ENCODE measurements at places on chromosomes 5 and 9.

GRCh38 chr5:74187757-74188156 lies 452.8 kb downstream of the ENC1 start:
- DNase-seq, result no peak

DNA sequence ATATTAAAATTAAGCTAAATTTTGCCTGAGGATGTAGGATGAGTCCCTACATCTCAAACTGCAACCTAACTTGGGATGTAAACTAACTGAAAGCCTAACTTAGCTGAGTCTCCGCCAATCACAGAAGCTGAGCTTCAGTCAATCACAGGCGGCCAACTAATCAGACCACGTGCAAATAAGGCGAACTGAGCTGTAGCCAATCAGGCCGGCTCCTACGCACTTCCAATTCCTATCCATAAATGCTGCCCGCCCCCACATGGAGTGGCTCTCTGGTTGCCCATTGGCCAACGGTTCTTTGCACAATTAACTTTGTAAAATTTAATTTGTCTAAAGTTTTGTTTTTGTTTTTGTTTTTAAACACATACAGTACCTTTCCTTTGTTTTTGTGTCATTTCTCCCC lies 13.9 kb upstream of the GPX8 start:
- no peak for DNase-seq

- peak; percentile 24 for DNase-seq
Measured at GRCh38 chr5:6745706-6746222, 32.5 kb downstream of the TENT4A start.

GRCh38 chr5:136208916-136209315 lies 16.0 kb upstream of the SMIM32 start:
- no peak for DNase-seq

DNA sequence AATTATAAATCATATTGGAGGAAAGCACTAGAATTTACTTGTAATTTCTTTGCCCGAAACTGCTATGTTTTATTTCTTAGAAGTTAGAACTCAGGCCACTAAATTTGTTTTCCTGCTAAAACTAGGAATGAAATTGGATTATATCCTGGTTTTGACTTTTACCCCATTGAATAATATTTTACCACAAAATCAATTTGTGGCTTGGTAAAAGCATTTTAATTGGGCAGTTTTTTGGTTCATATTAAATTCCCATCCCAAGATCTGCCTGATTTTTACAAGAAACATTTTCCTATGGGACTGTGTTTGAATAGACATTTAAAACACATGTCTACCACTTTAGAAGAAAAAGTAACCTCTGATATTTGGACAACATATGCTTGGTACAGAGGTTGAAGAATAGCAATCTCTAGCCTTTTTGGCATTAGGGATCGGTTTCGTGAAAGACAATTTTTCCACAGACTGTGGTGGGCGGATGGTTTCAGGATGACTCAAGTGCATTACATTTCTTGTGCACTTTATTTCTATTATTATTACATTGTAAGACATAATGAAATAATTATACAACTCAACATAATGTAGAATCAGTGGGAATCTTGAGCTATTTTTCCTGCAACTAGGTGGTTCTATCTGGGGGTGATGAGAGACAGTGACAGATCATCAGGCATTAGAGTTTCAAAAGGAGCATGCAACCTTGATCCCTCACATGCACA lies 565.6 kb downstream of the PRR16 start:
- DNase-seq, result no peak

DNA sequence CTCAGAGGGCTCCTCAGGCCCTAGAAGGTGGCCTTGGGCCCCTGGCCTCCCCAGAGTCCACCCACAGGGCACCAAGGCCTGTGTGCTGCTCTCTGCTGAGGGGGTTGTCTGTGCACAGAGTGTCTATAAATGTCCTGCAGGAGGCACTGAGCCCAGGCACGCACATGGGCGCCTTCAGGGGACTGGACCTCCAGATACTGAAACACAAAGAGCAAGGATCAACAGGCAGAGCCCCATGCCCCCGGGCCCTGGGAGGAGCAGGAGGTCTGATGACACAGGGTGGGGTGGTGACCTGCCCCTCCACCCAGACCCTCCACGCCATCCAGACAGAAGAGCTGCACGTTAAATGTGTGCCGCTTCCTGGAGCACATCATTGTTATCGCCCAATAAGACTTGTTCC lies 64.6 kb upstream of the SIMC1 start:
- DNase-seq, result no peak

GRCh38 chr9:90141723-90142122 lies 500.9 kb downstream of the DIRAS2 start:
- peak; percentile 60 for DNase-seq

- no peak for DNase-seq
Measured at GRCh38 chr9:81858657-81859430, 69.4 kb upstream of the SPATA31D4 start.

DNA sequence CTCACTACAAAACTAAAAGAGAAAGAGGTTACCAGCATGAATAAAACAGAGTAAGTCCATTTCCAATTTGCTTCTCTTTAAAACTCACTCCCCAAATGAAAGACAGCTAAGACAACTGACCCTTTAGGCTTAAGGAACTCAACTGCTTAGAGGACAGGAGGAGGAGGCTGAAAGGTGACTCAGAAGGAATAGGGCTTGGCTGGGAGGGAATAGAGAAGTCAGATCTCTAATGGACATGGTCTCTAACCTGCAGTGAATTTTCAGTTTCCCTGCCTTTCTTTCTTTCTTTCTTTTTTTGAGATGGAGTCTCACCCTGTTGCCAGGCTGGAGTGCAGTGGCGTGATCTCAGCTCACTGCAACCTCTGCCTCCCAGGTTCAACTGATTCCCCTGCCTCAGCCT lies 261.8 kb upstream of the CLINT1 start:
- DNase-seq, result no peak

- no peak for DNase-seq
Measured at GRCh38 chr9:438066-438465, 223.4 kb downstream of the DOCK8 start.

GRCh38 chr9:126935630-126936029 lies 21.0 kb downstream of the RALGPS1 start:
- no peak for DNase-seq

DNA sequence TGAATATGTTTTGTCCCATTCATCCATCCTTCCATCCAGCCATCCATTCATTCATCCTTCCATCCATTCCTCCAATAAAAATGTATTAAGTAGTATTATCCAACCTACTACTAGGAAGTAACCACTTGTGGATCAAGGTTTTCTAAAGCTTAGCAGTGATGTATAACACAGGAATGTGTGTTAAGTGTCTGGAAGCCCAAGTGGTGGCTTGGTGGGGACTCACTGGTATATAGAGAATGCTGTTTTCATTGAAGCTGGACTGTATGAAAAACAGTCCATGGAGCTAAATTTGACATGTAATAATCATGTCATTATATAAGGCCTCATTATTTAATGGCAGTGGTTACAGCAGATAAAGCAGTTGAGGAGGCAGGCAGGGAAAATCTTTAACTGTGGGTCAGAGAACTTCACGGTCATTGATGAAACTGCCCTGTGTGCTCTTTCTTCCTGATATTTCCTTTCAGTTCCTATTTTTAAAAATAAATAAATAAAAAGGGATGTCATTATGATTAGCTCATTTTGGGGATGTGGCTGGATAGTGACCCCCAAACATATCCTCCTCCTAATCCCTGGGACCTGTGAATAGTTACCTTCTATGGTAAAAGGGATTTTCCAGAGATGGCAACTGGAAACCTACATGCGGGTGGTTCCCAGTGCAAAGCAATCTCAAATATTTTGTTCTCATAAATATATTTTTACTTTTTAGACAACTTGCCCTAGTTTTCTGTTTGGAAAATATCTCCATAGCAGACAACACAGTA lies 82.3 kb downstream of the DAPK1 start:
- DNase-seq, result no peak

DNA sequence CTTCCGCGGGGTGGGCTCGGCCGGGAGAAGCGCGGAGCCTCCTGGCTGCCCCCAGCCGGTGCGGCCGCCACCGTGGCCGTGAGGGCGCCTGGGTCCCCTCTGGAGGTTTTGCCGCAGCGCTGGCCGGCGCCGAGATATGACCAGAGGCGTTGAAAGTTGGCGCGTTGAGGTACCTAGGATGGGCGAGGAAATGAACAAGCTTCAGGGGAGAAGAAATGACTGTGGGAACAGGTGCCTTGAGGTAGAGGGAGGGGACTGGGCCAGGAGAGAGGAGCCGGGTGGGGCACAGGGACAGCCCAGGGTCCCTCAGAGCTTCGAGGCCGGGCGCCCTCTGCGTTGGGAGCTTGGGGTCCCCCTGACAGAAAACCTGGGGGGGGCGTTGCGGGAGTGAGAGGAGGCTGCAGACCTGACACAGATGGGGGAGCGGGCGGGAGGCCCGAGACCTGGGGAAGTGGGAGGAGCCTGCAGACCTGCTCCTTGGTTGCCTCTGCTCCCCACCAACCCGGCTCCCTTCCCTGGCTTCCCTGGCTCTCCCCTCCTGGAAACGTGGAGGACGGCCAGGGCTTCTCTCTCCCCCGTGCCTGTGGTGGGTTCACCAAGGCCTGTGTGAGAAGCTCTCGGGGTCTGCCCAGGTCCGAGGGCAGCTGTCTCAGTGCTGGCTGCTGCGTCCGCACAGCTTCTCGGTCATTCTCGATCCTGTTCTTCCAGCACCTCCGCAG lies 14.2 kb downstream of the RABL6 start:
- no peak for DNase-seq

- DNase-seq, result no peak
Measured at GRCh38 chr5:177412603-177413233, 3.4 kb upstream of the F12 start.

DNA sequence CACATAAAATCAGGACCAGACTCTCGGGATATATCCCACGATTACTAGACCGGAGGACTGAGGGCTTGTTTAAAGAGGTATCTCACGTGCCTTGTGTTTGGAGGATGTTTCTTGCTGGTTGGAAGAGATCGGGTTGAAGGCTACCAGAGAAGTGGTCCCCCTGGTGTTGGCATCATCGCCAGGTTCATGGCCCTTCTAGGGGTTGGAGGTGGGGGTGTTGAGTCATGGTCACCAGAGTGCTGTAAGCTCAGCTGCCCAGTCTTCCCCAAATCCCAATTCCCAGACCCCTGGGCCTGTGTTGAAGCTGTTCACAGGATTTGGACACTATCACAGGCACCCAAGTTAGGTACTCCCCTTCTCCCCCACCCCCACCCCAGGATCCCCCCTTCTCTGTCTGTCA lies 29.1 kb upstream of the PRDM12 start:
- no peak for DNase-seq

DNA sequence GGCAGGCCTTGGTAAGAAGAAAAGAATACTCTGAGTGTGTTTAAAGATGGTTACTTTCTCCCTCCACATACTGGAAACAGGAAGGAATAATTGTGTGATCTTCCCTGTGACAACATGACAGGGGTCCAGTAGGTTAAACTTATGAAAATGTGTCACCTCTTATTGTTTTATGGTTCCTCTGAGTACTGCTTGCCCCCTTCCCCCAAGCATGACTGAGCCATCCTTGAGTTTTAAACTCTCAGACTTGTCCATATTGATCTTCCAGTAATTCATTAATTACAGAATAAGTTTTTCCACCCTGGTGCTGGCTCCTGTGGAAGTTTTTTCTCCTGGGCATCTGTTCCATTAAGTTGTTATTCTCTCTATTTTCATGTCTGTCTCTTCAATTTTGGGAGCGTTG lies 95.8 kb downstream of the CNTLN start:
- no peak for DNase-seq

DNA sequence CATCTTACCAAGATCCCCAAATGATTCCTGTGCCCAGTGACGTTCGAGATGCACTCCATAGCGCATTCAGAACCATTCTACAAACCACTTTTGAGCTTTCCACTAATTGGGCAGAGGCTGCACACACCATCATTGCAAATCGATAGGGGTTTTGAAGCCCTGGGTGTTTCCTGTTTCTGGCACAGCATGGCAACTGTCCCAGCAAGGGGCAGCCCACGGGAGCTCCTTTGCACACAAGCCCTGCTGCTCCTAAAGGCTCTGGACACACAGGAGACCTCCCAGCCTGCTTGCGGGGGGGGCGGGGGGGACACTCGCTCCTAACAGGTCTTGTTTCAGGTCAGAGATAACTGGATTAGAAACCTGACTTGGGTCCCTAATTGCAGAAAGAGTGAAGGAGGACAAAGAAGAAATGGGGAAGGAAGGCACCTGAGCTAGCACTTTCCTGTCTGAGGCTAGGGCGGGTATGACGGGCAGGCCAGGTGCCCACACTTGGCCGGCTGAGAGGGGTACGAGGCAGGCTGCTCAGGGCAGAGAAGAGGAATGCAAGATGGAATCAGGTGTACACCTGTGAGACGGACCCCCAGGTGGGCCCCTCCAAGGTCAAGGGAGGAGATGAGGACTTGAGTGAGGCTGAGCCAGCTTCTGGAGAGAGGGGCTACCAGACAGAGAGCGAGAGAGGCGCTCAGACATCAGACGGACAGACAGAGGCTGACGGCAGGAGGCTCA lies 820 bp downstream of the FBP1 start:
- DNase-seq, result no peak

- DNase-seq, result no peak
Measured at GRCh38 chr5:174801798-174802197, 77.4 kb downstream of the MSX2 start.

DNA sequence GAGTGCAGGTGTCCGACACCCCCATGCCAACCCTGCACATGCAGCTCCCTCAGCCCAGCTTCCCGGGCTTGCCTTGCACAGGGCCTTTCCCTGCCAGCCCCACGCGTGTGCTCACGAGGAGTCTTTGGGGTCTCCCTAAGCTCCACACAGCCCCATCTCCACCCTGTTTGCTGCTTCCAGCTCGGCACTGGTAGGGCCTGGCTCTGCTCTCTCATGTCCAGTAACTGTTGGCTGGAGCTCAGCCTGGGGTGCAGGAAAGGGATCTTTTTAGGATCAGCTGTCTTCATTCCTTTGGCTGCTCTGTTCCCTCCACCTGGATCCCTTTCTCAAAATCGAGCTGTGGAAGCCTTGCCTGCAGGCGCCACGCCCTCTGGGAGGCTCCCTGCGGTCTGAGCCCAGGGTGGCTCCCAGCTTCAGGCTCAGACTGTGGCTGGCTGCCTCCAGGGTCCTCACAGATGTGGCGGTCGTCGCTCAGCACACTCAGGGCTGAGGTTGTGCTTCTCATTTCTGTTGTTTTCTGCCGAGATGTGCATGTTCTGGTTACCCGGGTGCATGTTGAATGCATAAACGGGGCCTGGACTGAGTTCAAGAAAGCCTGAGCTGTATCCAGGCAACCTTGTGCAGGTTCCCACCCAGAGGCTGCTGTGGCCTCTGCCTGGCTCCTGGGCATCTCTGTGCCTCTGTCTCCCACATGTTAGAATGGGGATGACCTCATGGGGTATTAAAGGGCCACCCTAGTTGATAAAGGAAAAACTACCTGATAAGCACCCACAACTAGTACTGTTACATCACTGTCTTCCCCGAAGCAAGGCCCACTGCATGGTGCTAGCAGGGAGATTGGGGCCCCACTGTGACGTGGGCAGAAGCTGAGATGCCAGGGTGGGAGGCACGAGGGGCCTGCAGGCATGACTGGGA lies 4.3 kb downstream of the CACNA1B start:
- DNase-seq, result no peak

- peak; percentile 46 for DNase-seq
Measured at GRCh38 chr9:34457266-34458012, 931 bp downstream of the FAM219A start.

GRCh38 chr9:34291023-34291422 lies 38.0 kb downstream of the KIF24 start:
- DNase-seq, result no peak
